BJ (cell line): ENCODE measurements at places on chromosomes 16 and 17.

GRCh38 chr16:10791048-10791447 is 27.5 kb downstream of the TVP23A start:
- no peak for DNase-seq

GRCh38 chr16:67394155-67395104 is 1.1 kb upstream of the TPPP3 start:
- DNase-seq = no peak

- DNase-seq = no peak
Observed at GRCh38 chr17:78491236-78492115, 85.7 kb downstream of the DNAH17 start.

GRCh38 chr17:79146562-79146961 is 71.9 kb downstream of the ENGASE start:
- DNase-seq = no peak

- DNase-seq = no peak
Observed at GRCh38 chr17:57881783-57882351, 32.0 kb upstream of the MRPS23 start.

GRCh38 chr16:57859331-57859730 is 57.0 kb upstream of the KIFC3 start:
- DNase-seq = no peak

DNA sequence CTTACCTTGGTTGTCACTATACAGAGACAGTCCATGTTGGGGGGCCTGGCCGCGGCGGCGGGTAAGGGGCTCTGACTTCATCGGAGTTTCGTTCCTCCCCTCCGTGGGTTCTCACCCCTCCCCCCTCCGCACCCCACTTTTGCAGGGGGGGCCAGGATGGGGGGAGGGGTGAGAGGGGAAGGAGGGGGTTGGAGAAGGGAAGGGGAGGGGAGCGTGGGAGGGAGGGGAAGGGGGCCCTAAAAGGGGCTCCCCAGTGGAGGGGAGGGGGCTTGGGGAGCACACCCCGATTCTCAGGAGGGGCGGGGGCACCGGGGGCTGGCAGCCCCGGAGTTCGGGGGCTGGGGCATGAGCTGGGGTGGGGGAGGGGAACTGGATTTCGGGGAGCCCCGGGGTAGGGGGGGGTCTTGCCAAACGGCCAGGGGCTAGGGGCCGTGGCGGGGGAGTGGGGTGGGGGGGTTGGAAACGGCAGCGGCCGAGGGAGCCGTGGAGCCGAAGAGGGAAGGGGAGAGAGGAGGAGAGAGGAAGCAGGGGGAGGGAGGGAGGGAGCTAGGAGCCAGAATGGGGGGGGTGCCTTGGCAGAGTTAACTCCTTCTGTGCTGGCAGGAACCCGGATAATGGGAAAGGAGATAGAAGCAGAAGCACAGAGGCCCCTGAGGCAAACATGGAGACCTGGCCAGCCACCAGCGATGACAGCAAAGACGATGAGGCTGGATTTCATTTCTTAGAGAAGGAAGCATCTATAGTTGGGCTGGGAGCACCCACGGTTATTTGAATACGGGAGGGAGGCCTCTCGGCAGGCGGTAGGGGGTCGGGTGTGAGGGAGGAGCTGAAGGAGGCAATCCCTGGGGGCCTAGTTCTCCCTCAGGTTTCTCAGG is 2.3 kb downstream of the DLG4 start:
- no peak for DNase-seq

- no peak for DNase-seq
Observed at GRCh38 chr16:69865701-69866100, 85.4 kb upstream of the CLEC18A start.
